ENCODE measurements at places on chromosomes 4 and X.

DNA sequence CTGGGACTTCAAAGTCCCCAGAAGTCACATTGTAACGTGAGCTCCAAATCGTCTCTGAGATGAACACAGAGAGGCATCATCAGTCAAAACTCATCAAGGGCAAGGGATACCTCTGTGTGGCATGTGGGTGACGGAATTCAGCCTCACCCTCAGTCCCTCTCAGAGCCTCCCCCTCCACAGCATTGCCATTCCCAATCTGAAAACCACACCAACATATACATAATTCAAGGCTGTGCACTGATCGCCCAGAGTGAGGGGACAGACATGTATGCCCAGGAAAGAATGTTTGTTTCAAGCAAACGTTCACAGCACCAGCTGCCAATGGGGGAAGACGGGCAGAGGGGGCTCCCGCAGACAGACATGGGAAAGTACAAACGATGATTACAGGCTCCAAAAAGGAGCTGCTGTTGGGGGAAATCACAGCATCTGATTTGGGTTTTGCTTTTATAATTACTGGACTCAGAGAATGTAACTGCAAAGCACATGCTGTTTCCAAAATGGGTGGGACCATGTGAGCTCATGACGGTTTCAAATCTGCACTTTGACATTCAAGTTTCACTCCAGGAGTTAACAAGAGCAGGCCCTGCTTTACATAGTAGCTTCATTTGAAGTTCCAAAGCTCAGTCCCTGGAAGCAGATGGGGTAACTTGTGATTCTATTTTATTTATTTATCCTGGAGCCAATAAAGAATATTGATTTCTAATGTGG lies 88.3 kb downstream of the CLCN4 start:
- no peak for DNase-seq

DNA sequence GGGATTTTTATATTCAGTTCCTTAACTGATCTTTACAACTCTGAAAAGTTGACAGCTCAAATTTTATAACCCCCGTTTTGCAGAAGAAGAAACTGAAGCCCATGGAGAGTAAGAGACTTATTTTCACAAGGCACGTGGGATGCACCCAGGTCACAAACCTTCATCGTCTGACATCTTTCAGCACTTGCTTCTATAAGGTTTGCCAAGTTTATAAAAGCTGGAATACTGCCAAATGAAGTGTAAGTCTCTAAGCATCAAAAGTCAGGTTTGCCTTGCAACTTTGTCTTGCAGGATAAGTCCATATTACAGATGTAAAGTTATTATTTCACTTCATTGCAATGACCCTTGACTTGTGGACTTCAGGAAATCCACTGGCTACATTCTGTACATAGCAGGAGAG lies 6.3 kb upstream of the KCNIP4 start:
- DNase-seq, result no peak

- no peak for DNase-seq
Measured at GRCh38 chr4:40908297-40908696, 158.5 kb downstream of the NSUN7 start.

DNA sequence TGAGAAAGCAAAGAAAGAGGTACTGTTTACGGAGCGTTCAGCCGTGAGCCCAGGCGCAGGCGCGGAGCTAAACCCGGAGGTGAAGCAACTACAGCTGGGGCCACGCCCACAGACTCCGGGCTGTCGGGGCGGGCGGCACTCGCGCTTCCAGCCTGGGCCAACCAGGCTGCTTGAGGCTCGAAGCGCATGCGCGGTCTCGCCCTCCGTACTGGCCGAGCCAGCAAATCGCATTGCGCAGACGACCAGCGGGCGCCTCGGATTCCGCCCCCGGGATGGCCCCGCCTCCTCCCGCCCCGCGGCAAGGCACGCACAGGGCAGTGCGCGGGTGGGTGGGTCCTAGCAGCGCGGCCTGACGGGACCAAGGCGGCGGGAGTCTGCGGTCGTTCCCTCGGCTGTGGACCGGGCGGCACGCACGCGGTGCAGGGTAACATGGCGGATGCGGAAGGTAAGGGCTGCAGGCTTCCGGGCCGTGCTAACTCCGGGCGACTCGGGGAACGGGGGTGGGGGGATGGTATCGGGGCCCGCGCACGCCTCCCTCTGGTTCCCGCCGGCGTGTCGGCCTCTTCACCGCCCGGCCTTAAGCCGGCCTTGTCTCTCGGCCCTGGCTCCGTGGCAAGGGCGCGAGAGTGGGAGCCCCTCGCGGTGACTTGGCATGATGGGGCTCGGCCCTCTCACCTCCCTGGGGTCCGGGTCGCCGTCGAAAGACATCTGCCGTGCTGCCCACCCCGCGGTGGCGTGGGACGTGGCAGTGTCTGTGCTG lies at the start of gene DKC1:
Gene DKC1 (plus strand): TSS at position 328 of the 760 bp plus-strand sequence. CDS start 102 bp downstream, at position 430.
- peak; percentile 95 for DNase-seq

Measured in activated CD4-positive, alpha-beta T cell treated with anti-CD3 and anti-CD28 coated beads, Interleukin-2, amount 10 ng/mL, durations not matched to agents 7 days and 5 days (primary cell).